Astrocyte of the cerebellum (primary cell): ENCODE measurements at places on chromosomes 11 and 22.
A peak's percentile ranks its signal among the peaks of the same experiment; 100 is the strongest.

DNA sequence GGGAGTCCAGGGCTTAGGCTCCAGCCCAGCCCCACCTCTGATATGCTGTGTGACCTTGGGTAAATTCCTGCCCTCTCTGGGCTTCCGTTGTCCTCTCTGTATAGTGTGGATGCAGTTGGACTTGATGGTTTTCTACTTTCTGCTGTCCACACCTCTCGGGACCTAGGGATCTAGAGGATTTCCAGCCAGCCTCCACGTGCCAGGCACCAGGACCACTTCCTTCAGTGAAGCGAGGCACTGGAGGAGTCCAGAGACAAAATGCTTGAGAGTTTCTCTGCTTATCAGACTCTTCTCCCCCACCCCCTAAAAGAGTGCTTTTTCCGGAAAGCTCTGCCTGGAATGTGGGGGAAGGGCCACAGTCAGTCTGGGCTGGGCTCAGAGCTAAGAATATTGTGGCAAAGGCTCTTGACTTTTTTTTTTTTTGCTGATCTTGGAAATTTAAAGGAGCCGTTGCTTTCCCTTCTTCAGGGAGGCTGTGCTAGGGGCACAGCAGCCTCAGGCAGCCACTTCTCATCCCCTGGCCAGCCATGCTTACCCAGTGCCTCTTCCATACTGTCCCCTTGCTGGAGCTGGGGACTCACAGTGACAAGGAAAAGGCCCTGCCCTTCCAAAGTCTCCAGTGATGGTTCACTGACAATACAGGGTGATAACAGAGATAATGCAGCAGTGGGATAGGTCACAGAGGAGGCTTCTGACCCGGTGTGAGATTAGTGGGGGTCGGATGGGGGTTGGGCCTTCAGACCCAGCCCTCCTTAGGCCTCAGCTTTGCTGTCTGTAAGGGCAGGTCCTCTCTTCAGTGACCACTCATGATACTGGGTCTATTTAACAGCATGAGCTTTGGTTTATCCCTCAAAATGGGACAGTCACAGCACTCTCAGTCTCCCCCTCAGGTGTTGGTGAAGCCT is 2.9 kb upstream of the SERPINH1 start:
- DNase-seq, result peak; percentile 31

GRCh38 chr22:25386538-25386884 is 167.1 kb downstream of the CRYBB2 start:
- DNase-seq, result no peak

- DNase-seq, result no peak
These were observed 399.5 kb downstream of the ETS1 start for GRCh38 chr11:128187835-128188234.

DNA sequence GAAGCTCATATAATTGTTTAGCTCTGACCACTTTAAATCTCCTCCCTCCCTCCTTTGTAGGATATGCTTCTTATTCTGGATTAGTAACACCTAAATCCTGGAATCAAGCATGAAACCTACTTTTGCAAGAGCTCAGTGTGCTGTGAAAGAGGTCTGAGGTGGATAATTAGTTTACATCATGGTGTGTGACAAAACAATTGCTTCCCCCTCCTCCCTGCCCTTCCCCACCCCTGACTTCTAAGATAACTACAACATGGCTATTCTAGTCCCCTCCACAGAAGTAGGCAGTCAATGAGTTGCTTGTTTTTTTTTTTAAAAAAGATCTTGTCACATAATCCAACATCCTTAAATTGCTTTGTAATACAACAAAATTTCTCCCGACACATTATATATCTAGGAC is 314.0 kb downstream of the CADM1 start:
- no peak for DNase-seq

- DNase-seq, result no peak
These were observed 12.8 kb downstream of the CXCR5 start for GRCh38 chr11:118896472-118896913.

DNA sequence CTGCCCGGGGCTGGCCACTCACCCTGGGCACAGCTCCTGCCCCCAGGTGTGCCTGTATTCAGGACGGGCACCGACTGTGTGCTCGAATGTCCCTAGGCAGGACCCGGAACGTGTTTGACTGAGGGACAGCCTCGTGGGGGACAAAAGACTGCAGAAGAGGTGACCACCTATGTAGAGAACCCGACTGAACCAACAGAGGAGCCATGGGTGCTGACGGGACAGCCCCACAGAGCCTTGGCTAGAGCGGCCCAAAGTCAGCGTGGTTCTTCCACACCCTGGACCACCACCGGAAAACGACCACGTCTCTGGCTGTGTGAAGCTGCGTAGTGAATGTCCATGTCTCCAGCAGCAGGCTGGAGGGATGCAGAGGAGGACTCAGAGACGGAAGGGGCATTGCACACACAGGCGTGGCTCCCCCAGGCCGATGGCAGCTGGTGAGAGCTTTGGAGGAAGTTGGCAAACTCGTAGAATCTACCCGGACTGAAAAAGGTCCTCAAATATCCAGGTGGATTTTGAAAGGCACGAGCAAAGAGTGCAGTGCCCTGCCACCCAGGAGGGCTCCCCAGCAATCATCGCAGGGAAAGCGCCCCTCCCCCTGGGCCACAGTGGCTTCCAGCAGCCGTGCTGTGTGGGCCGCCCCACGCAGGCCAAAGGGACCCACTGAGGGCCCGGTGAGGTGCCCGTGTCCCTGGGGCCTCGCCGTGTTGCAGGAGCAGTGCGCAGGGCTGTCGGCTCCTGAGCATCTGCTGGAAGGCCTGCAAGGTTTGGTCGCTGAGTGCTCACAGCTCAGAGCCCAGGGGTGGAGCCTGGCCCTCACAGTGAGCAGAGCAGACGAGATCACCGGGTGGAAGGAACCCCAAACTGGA is 17.5 kb upstream of the MUC5B start:
- no peak for DNase-seq

DNA sequence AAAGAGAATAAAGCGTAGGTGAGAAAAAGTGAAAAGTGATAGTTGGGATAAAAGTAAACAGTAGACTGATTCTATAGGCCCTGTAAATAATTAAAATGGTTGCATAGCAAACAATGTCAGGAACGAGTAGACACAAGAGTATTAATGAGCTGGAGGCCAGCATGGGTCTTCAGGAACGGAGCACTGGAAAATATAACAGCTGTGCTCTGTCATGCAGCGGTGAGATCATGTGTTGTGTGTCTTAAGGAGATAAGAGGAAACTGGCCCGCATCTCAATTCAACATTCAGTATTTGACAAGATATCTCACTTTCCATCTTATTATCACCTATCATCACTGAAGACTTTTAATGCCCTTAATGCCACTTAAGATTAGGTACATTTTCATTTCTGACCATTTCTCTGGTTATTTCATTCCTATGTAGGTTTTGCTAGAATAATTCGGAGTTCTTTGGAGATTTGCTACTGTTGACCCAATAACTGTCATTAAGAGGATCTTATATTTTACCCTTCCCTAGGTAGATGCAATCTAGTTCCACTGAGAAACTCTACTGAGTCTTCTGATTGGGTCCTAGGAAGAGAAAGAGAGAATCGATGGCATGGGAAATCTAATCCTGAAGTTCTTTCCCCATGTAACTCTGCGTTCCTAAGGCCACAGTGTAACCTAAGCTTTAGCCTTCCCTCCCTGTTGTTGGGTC is 35.5 kb upstream of the VWA5A start:
- no peak for DNase-seq

DNA sequence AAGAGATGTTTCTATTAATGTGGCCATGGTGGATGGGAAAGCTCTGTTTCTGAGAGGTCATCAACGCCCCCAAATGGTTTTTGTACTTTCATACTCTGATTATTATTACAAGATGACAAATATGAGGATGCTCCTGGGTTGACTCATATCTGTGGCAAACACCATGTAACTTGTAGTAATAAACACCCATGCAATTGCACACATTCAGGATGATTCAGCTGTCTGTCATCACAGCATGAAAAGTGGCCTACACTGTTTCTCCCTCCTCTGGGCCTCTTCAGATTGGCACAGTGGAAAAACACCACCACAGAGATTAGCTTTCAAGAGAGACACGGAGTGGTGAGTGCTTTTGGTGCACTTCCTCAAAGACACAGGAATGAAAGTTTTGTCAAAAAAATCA is 85.4 kb downstream of the MTNR1B start:
- DNase-seq, result peak; percentile 78

- DNase-seq, result no peak
These were observed 24.1 kb downstream of the ADAMTS15 start for GRCh38 chr11:130472434-130472961.

GRCh38 chr11:34154059-34154875 is 48.8 kb downstream of the NAT10 start:
- no peak for DNase-seq

- no peak for DNase-seq
These were observed 275.3 kb downstream of the ETS1 start for GRCh38 chr11:128311742-128312719.

DNA sequence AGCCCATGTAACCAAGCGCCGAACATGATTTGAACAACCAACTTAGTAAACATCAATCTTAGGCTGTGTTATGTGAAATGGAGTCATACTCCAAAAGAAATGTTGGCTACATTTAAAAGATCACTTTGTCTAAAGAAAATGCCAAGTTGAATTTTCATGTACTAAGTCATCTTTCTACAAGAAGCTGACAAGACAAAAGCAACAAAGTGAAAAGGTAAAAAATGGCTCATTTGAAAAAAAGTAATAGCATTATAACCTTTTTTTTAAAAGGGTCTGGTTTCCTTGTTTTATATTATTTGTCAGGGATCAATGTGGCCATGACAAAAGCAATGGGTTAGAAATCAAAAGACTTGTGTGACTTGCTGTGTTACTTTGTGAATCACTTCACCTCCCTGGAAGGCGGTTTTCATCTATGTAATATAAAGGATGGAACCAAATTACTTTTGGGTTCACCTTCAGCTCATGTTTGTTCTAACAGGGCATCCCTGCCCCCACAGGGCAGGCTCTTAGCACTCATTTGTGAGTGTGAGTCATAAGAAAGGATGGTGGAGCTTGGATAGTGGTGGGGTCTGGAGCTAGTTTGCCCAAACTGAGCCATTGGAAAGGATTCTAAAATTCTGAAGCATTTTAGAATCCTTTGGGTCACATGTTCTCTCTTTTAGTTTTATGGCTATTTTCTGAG is 131.9 kb upstream of the MTMR2 start:
- DNase-seq, result no peak

DNA sequence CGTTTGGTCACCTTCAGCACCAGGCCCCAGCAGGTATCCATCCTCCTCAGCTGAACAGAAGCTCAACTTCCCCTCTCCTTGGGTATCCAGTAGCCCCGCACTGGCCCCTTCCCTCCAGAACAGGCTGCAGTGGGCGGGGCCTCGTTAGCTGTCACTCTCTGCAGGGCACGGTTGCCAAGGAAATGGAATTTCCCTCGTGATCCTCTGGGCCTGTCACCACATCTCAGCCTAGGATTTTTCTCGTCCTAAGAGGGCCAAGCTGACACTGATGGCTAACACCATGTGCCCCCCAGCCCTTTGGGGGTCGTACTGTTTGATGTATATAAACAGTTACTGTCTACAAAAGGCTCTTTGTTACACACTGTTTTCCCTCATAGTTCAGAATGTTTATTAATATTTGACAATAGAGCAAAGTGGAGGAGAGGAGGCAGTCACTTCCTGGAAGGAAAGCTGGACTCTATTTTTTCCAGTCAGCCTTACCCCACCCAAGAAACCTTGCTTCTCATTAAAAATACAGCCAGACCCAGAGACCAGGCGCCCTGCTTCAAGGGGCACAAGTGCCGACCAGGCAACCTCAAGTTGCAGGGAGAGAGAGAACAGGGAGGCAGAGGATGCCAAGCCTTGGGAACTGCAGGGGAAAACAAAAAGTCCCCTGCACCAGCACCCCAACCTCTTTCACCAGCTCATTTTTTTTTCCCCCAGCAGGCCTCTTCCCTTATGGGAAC is 44.5 kb downstream of the FEZ1 start:
- DNase-seq, result no peak

DNA sequence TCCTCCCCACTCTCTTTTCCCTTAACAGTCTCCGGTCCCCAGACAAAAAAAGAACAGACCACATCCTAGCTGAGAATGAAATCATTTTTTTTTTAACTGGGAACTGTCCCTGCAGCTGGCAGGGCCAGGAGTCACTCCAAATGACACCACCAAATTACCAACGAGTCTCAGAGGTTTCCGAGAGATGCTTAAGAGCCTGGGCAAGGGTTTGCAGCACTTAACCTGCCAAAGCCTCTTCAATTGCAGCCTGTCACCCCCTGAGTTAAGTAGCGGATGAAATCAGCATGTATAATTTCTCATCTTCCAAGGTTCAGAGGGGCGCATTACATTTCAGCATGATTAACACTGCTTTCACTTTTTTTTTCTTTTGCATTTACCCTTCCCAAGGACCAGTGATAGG is 71.8 kb downstream of the TENM4 start:
- no peak for DNase-seq

GRCh38 chr11:78402847-78403246 is 14.8 kb downstream of the GAB2 start:
- no peak for DNase-seq

- DNase-seq, result no peak
These were observed 15.0 kb downstream of the TEAD1 start for GRCh38 chr11:12689029-12689755.

GRCh38 chr11:104620991-104621390 is 277.3 kb downstream of the CASP12 start:
- no peak for DNase-seq

GRCh38 chr11:119706029-119706428 is 23.0 kb downstream of the NECTIN1 start:
- DNase-seq, result no peak

DNA sequence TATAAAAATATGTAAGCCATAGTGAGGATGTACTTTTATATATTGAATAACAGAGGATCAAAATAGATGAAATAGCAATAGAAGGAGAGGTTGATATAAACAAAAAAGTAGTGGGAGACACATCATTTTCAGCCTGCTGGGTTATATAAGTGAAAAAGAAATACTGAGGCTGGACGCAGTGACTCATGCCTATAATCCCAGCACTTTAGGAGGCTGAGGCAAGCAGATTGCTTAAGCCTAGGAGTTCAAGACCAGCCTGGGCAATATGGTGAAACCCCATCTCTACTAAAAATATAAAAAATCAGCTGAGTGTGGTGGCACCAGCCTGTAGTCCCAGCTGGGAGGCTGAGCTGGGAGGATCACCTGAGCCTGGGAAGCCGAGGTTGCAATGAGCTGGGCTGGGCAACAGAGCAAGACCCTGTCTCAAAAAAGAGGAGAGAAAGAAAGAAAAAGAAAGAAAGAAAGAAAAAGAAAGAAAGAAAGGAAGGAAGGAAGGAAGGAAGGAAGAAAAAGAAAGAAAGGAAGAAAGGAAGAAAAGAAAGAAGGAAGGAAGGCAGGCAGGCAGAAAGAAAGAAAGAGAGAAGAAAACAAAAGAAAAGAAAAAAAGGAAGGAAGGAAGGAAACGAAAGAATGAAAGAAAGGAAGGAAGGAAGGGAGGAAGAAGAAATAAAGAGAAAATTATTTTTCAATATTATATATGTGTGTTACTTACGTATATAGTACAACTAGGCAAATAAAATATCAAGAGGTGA is 7.0 kb upstream of the P2RY2 start:
- DNase-seq, result no peak

DNA sequence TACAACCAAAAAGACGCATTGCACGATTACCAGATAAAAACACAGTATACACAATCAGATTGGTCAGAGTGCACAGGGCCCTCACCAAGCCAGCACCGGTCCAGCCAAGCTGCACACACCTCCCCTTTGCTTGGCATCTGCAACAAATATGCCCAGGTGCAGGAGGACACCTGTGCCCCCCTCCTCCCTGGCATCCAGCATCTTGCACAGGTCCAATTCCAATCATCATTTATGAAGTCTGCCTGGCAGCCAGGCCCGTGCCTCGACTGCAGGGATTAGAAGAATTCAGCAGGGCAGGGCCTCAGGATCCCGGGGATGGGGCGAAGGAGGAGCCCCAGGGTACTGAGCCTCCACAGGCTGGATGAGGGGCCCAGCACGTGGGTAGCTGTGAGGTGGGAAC is 302.1 kb downstream of the CTTN start:
- DNase-seq, result no peak

GRCh38 chr11:100682247-100682969 is 4.7 kb upstream of the ARHGAP42 start:
- no peak for DNase-seq
